Effector memory CD4-positive, alpha-beta T cell (primary cell): ENCODE measurements at places on chromosomes 6 and 20.

DNA sequence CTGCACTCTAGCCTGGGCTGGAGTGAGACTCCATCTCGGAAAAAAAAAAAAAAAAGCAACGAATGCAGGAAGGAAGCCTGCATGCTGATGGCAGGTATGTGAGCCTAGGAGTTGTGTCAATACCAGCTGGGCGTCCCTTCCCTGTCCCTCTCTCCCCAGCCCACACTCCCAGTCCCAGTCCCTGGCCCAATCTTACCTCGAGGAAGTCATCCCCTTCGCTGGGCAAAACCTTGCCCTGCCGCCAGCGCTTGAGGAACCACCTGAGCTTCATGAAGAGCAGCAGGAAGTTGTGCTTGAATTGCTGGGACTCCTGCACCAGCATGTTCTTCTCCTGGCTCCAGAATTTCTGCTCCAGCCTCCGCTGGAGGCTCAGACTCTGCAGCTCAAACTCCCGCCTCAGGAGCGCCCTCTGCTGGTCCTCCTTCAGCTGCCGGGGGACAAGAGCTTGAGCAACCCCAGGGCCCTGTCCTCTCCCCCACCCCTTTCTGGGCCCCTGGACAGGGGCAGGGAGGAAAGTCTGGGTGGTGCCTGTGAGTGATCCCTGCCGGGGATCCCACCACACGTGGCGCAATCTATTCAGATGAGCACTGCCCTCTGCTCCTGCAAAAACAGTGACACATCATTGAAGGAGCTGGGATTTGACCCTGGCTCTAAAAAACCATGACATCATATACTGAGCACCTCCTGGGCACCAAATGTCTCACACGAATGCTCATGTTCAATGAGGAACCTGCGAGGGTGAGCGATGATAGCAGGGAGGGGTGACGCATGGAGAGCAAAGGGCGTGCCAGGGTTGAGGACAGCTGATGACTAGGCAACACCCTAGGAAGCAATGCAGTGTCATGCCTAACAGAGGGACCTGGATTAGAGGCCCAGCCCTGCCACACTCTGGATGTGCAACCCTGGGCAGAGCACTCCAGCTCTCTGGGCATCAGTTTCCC, 35.0 kb upstream of the DSN1 start:
- peak; percentile 33 for DNase-seq

DNA sequence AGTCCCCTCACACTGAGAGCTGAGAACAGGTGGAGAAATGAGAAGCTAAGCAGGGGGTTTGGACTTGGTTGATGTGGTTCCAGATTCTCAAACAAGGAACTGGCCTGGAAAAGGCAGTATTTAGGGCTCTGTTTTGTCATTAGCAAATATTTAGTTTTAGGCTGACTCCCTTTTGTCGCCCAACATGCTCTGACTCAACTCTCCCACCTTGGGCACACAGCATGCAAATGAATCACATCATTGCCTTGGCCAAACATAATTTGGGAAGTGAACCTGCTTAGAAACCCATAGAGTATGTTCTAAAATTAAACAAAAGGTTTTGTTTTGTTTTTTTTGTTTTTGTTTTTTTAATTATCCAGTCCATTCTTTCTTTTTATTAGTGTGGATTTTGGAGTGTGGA, 9.5 kb upstream of the UQCC2 start:
- DNase-seq = no peak

- no peak for DNase-seq
These were observed 9.1 kb downstream of the TXLNB start for GRCh38 chr6:139282684-139283083.

- DNase-seq = no peak
These were observed 41.8 kb upstream of the ARFGEF2 start for GRCh38 chr20:48879612-48880245.
